Caki2 (cell line): ENCODE measurements at places on chromosomes 4 and X. TPM values are rescaled to one million over a fixed set of nuclear protein-coding genes. Genes with fewer than 3 reads are reported as not detected.

GRCh38 chr4:146458594-146458993 lies 63.1 kb downstream of the SLC10A7 start:
- DNase-seq, result no peak

GRCh38 chr4:169774466-169775445 lies 17.0 kb upstream of the HPF1 start:
- DNase-seq, result no peak

DNA sequence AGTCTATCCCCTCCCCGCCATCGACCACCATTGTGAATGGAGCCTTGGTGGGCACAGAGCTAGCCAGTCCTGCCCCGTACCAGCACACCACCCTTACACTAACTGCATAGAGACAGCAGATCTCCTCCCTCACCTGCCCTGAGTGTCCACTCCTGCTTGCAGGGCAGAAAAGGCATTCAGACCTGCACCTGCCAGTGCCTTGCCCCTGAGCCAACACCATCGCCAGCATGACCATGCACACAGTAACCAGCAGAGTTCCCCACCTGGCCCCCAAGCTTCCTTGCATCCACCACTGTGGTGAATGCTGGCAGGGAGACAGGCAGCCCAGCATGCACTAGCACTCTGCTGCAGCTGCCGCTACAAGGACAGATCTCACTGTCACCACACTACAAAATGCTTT lies 397.1 kb downstream of the KLHL4 start:
- no peak for DNase-seq

- DNase-seq, result no peak
These were observed 255.2 kb downstream of the SLC39A8 start for GRCh38 chr4:102089850-102090621.

- no peak for DNase-seq
These were observed 199.8 kb upstream of the NOCT start for GRCh38 chr4:138815811-138816210.

GRCh38 chrX:136572030-136572429 lies 40.0 kb downstream of the VGLL1 start:
- no peak for DNase-seq

GRCh38 chrX:69096963-69097362 lies 68.3 kb downstream of the PJA1 start:
- no peak for DNase-seq

DNA sequence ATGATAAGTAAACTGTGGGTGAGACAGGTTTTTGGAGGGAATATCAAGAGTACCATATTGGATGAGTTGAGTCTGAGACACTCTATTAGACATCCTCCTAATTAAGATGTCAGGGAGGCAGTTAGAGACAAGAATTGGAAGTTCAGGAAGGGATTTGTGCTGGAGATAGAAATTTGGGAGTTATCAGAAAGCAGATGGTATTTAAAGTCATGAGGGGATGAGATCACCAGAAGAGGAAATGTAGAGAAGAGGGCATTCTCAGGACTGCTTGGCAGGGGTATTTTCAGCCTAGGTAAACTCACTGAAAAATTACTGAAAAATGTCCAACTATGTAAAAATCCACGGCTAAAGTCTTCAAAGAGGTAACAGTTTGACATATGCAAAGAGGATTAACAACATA lies 161.6 kb upstream of the PGRMC2 start:
- no peak for DNase-seq

DNA sequence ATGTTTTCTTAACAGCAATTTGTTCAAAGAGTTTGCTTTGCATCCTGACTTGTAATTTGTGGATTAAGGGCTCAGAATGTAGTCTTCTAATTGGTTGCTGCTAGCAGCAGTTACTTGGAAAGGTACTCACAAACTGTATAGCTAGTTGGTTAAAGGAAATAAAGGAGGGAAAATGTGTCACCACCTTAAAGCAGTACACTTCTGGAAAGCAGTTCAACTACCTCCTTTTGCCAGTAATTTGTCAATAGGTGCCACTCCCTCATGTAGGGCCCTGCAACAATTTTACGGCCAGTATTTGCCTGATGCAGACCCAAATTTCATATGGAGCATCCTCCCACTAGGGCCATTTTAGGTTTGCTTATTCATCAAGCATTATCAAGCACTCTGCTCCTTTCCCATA lies 20.8 kb downstream of the AMOT start:
- DNase-seq, result no peak

DNA sequence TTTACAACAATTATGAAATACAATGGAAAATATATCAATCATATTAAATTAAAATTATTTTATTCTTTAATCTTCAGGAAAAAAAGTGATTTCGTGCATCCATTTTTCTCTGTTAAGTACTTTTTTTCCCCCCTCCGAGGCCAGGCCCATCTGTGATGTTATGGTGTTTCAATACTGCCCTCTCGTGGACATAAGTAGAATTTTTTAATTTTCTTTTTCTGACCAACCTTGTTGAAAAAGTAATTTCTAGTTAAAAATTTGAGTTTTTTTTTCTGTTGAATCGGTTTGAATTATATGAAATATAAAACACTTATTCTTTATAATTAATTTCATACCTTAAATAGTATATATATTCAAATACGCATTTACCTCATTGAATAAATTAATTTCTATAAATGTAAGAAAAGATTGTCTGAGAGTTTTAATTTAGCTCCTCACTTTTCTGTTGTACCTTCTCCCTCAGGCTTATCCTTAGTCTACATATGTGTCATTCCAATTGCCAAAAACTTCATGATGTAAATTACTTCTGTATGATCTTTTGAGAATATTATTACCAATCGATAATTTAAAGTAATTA lies 175.8 kb upstream of the TECRL start:
- DNase-seq, result peak; percentile 1

- DNase-seq, result no peak
These were observed 16.9 kb upstream of the OCIAD1 start for GRCh38 chr4:48813964-48814363.

DNA sequence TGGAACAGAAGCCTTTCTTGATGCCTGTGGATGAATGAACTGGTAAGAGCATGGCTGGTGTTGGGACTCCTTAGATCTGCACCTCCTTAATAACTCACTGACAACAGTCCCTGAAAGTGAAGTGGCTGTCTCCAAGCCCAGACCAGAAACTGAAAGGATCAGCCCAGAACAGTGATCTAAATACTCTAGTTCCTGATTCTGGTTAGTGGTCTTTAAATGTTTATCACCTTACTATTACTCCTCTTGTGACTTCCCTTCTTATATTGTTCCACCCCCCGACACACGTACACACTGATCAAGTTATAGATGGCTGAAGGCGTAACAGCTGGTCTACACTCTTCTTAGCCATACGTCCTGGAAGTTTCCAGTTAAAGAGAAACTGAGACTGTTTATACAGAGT lies 33.8 kb upstream of the ARMCX2 start:
- no peak for DNase-seq

DNA sequence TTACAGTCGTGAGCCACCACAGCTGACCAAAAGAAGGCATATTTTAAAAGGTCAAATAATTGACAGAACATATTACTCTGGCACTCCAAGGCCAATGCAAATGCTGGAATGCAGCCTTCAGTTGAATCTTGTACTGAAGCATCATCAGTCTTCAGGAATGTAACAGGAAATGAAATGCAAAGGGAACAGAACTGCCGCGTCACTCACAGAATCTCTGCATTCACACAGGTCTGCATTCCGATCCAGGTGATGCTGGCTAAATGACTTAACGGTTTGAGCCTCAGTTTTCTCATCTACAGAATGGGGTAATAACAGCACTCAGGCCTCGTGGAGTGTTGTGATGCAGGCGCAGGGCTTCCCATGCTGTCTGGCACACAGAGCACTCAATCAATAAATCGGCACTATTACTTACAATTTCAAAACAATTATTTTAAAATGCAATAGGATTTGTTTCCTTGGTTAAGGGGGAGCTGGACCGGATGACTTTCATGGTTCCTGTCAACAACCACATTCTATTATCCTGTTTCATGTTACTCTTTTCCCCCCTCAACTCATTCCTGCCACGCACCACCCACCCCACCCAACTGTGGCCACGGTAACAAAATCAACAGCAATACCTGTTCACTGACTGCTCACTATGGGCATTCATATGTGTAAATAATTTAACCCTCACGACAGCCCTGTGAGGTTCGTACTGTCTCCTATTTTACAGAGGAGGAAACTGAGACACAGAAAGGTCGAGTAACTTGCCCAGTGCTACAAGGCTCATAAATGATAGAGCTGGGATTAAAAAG lies 32.4 kb downstream of the IGFBP7 start:
- DNase-seq, result peak; percentile 75

GRCh38 chrX:150581093-150581775 lies 12.8 kb downstream of the MTM1 start:
- peak; percentile 27 for DNase-seq

DNA sequence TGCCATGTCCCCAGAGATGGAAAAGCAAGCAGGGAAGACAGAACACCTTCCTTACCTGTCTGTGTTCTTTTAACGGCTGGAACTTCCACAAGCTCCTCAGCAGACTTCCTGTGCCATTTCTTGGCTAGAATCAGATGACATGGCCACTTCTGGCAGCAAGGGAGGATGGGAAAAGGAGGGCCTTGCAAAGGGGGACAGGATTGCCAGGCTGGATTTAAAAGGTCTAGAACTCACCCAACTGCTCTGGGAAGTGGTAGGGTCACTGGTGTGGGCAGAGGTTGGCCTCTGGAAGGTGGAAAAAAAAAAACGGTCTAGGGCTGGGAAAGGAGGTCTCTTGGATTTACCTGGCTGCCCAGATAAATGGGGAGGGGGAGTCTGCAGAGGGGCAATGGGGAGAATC lies 1.6 kb upstream of the USP11 start:
- no peak for DNase-seq

- no peak for DNase-seq
These were observed 175.5 kb downstream of the CAMK2D start for GRCh38 chr4:113586072-113586471.

DNA sequence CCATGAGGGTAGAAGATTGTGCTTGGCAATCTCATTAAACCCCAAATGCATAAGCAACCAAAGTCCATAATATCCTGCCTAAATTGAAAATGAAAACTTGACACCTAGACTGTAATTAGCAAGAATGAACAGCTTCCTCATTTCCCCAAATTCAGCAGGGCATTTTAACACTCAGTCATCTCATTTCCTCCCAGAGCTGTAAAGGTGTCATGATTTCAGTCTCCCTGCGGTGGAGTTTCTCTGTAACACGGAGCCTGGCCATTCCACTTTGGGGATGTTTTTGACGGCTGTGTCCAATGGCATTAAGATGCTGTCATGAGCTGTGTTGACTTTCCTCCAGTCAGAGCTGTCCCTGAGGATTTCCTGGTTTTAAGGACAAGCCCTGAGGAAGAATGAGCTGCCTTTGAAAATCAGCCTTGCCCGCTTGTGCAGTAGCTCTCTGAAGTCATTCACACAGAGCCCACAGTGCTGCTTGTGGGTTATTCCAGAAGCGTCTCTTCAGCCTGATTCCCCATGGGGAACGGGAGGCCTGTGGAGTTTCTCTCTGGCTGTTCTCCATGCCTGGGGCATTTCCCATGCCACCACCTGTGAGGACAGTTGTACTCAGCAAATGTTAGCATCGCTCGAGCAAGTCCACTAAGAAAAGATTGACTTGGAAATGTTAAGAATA lies 187.0 kb downstream of the MID1 start:
- DNase-seq, result no peak

DNA sequence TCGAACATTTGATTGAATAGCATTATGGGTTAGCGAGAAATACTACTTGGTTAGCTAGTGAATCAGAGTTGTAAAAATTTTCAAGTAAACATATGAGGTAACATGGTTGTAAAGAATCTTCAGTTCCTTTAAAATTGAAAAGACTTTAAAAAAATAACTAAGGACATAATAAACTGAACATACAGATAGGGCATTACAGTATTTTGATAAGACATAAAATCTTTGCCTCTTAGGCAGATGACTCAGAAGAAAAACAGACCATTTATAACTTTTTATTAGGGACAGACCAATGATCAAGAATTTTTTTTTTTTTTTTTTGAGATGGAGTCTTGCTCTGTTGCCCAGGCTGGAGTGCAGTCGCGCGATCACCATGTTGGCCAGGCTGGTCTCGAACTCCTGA lies 43.1 kb downstream of the PNMA5 start:
- DNase-seq, result peak; percentile 12

- no peak for DNase-seq
These were observed 717.6 kb upstream of the HS3ST1 start for GRCh38 chr4:12146339-12146738.

GRCh38 chr4:85127653-85128052 lies 161.2 kb upstream of the WDFY3 start:
- DNase-seq, result peak; percentile 41

GRCh38 chrX:123873956-123874355 lies 14.1 kb downstream of the XIAP start:
- no peak for DNase-seq

- DNase-seq, result no peak
These were observed 306.9 kb upstream of the SLIT2 start for GRCh38 chr4:19944806-19945205.

GRCh38 chr4:76306882-76307659 lies 538 bp downstream of the STBD1 start:
- peak; percentile 67 for DNase-seq

DNA sequence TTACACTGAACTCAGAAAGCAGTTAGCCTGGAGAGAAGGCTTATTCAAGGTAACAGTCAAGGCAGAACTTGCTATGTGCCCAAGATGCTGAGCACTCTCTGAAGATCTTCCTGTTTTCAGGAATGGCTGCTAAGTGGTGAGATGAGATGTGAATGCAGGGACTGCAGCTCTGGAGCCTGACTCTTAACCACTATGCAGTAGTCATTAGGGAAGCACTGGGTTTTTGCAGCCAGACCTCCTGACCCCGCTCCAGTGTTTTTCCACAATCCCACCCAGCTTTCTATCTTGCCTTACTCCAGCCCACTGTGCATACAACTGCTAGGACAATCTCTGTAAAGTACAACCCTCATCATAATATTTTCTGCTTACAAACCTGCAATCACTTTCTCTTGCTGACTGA lies 95.2 kb upstream of the LNX1 start:
- DNase-seq, result no peak

DNA sequence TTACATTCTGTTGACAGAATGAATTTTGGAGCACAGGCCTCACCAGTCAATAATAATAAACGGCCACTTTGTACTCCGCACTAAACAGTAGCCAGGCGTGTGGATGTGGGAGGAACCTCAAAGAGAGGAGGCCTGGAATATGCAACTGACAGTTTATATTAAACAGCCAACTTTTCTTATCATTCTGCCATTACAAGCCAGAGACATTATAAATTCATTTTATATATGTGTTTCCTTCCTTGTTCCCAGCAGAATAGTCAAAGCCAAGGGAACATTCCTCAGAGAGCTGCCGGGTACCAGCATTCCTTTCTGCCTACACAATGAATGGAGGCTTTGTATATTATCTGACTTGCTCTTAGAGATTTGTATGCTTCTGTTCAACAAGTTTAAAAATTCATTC lies 436.5 kb upstream of the FTHL17 start:
- DNase-seq, result no peak

- no peak for DNase-seq
These were observed 155.6 kb downstream of the ARX start for GRCh38 chrX:24860140-24860539.

The DGAT2L6 gene
- not detected in 2 replicates for total RNA-seq

The HTN1 gene
- 3.4 TPM in 1 of 2 replicates, not detected in the other for total RNA-seq

The CFAP47 gene
- 3.3 and 3.4 TPM in 2 replicates for total RNA-seq

The USP26 gene
- total RNA-seq, result not detected in 2 replicates

The PAK3 gene
- total RNA-seq, result not detected in 2 replicates

The FOXR2 gene
- total RNA-seq, result not detected in 2 replicates

The PRR32 gene
- not detected in 2 replicates for total RNA-seq

The RS1 gene
- not detected in 2 replicates for total RNA-seq

The NDST4 gene
- not detected in 2 replicates for total RNA-seq

The MAP3K15 gene
- total RNA-seq, result 0.70 and 1.6 TPM in 2 replicates

The KCNIP4 gene
- not detected in 2 replicates for total RNA-seq

The CXCL9 gene
- total RNA-seq, result not detected in 2 replicates
